Activated CD8-positive, alpha-beta memory T cell treated with anti-CD3 and anti-CD28 coated beads for 48 hours (primary cell): ENCODE measurements at places on chromosomes 7 and 10.

DNA sequence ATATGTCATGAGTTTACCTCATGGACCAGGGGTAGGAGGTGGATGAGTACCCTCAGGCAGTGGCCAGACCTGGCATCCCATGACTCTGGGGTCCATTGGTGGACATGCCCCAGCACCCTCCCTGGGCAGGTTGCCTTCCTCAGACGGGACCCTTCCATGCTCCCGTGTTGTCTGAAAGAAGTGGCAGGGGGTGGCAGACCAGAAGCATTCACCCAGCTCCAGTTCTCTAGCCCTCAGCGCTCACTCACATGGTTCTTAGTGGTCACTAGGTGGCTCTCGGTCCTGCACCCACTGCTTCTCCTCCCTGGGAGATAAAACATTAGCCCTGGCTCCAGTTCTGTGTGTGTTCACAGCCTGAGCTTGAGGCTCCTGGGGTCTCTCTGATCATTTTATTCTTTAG, 6.0 kb downstream of the RBP3 start:
- DNase-seq: no peak

DNA sequence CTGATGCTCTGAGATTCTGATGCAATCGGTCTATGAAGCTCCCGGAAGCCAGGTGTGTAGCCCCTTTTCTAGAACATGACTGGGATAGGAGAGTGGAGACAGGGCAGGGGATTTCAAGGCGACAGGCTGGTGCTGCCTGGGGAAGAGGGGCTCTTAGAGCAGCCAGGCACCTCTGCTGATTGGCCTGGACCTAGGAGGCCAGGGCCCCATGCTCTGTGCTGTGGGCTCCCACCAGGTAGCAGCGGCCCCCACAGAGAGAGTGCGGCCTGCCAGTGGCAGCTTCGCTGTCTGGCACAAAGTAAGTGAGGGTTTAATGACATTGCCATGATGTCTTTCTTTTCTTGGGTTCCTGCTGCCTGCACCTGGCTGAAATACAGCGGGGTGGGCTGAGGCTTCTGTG, 99.4 kb upstream of the PODXL start:
- no peak for DNase-seq

DNA sequence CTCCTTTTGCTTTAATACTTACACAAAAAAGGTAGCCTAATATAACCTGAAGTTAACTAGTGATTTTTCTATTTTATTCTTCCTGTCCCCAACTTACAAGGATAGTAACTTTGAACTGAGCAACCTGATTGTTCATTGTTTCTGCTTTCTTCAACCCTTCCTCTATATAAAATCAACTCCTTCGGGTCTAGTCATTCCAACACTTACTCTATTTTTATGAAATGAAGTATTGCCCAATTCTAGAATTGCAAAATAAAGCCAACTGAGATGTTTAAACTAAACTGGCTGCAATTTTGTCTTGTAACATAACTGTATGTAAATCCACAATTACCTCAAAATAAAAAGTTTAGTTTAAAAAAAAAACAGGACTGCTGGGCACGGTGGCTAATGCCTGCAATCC, 20.3 kb upstream of the DNA2 start:
- DNase-seq: no peak

GRCh38 chr10:43942096-43942850, 293.6 kb upstream of the ZNF32 start:
- no peak for DNase-seq

- DNase-seq: no peak
Observed at GRCh38 chr10:130351466-130352290, 215.5 kb downstream of the GLRX3 start.

DNA sequence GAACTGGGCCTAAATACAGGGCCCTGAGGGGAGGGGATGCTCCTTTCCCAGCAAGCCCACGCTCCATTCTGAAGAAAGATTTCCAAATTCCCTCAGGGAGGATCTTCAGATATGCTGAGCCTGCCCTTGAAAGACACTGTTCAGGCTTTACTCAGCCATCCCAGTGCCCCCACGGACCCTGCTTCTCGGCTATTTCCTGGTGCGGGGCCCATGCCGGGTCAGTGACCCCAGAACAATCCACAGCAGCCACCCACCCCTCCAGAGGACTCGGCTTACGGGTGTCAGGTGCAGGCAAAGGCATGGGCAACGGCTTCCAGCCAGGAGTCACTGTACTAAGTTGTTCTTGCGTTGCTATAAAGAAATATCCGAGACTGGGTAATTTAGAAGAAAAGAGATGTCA, 137.1 kb downstream of the OAT start:
- no peak for DNase-seq

DNA sequence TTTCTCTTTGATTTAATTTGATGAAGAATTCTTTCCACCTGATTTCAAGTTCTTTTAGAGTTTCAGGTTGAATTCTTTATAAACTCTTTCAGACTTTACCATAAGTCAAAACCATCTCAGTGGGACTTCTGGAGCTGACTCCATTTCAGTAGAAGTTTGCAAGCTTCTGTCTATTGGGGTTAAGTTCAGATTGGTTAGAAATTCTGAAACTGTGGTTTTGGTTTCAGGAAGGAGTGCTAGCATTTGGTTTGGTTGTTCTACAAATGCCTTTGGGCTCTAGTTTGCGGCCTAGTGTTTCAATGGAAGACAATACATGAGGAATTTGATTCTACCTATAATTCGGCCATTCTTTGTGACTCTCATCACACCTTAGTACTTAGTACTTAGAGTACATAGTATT, 176.8 kb upstream of the RHOBTB1 start:
- no peak for DNase-seq

DNA sequence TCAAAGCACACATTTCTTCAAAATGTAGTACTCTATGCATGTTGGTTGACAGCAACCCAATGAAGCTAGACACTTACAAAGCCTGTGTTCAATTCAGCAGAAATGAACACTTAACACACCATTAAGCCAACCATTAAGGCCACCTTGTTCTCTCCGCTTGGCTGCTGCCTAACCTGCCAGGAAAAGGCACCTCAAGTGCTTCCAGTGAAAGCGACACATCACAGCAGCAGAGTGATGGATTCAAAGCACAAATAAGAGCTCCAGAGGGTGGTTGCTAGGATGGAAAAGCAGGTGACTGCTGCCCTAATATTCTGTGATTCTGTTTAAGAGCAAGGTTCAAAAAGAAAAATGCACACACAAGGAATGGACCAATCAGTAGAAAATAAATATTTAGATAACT, 81.5 kb upstream of the GNAI1 start:
- no peak for DNase-seq
